ENCODE measurements at places on chromosomes 13 and 19.

GRCh38 chr19:4983346-4984105, 14.6 kb downstream of the KDM4B start:
- DNase-seq = no peak

DNA sequence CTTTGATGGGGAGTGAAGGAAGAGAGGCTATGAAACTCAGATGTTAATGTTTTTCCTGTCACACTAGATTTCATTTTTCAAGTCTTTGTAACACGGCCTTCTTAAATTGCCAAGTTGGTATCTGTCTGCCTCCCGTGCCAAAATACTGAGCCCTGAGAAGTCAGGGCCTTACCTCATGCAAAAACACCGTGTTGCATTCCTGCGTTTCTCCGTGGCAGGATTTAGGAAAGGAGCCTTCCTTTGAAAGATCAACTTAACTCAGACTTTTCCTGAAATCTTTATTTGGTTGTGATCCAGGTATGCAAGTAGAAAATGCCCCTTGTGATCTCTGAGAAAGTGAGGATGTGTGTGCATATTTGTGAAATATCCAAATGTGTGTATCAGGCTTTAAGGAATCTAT, 1291.0 kb upstream of the SLC10A2 start:
- DNase-seq = no peak

- no peak for DNase-seq
Measured at GRCh38 chr19:39251846-39252245, 3.2 kb upstream of the IFNL4 start.

- no peak for DNase-seq
Measured at GRCh38 chr13:33968520-33969507, 150.9 kb downstream of the RFC3 start.

- no peak for DNase-seq
Measured at GRCh38 chr13:36151591-36151990, 20.4 kb upstream of the DCLK1 start.

DNA sequence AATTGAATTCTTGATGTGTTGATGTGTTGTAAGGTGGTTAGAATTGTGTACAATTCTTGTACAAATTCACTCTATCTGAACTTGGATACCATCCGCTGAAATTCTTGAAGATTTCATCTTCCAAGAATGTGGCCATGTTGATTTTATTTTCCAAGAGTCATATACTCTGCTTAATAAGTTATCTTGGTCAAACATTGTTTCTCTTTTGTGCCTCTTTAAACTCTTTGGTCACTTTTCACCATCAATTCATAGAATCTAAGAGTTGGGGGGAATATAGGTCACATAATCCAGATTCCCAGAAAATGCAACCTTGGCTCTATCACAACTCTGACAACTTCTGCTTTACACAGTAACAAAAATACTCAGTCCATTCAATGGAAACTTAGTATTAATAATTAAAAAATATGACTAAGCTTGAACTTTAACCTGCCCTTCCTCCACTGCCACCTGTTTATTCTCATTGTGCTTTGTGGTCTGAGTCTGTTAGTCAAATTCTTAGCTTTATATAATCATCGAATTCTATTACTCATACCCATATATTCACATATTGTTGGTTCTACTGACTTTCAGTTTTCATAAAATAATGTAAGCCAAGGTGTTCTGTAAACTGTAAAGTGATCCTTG, 373.2 kb downstream of the LMO7 start:
- no peak for DNase-seq

DNA sequence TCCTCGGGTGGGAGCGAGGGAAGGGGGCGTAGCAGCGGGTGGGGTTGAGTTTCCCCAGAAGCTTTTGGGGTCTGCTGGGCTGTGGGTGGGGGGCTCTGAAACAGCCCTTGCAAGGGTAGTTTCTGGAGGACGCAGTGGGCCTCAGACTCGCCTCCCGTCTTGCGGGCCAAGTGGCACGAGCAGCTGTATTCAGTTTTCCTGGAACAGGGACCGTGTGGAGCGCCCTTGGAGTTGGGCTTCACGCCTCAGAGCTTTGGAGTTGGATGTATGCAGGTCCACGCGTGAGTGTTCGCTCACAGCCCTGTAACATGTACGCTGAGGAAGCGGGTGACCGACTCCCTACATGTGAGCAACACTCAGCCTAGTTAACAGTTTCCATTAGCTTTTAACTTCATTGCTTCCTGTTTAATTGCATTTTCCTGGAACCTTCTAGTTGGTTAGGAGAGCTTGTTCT, 603 bp downstream of the TM9SF2 start:
- DNase-seq = peak; percentile 18

- no peak for DNase-seq
Measured at GRCh38 chr19:38644719-38645118, 2.7 kb upstream of the ACTN4 start.

GRCh38 chr19:30812099-30812678, 440.0 kb downstream of the ZNF536 start:
- DNase-seq = no peak

GRCh38 chr13:59893266-59893665, 270.5 kb downstream of the DIAPH3 start:
- DNase-seq = no peak

DNA sequence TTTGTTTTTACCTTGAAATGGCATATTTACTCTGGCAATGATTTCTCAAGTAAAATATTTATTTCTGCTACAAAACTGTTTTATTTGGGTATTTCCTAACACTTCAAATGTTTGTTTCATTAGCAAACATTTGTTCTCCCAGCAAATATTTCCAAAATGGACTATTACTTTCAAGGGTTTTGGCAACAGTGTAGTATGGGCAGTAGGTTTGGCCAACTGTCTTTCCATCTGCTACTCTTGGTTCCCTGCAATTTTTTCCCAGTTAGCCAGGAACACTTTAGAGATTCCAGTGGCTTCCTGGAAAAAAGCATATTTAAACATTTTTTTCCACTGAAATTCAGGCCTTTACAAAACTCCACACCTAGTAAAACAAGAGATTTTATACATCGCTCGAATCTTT, 466.6 kb downstream of the SLITRK6 start:
- DNase-seq = no peak

GRCh38 chr13:111960152-111960772, 106.7 kb upstream of the SOX1 start:
- DNase-seq = no peak

GRCh38 chr19:6378486-6378885, 2.8 kb upstream of the PSPN start:
- no peak for DNase-seq

DNA sequence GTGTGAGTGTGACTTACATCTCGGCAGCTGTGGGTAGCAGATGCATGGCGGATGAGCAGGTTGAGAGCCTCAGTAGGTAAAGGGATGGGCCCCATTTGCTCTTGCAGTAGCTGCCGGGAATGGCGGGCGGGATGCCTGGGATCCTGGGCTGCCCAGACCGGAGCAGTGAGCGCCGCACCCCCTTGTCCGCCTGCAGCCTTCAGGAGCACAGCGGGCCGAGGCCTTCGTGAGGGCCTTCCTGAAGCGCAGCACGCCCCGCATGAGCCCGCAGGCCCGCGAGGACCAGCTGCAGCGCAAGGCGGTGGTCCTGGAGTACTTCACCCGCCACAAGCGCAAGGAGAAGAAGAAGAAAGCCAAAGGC, 4.1 kb downstream of the POP4 start:
- no peak for DNase-seq

GRCh38 chr13:24287748-24288287, 21.6 kb upstream of the C1QTNF9 start:
- no peak for DNase-seq

GRCh38 chr19:2783781-2784145, 690 bp upstream of the SGTA start:
- DNase-seq = no peak

DNA sequence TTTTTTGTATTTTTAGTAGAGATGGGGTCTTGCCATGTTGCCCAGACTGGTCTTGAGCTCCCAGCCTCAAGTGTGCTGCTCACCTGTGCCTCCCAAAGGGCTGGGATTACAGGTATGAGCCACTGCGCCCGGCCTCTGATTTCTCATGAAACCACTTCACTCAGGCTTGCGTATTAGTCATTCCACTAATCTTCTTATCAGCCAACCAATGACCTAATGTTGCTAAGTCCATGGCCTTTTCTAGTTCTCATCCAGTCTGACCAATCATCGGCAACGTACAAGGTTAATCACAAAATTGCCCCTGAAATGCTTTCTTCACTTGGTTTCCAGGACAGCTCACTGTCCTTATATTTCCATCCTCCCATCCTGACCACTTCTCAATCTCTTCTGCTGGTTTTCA, 605.3 kb upstream of the SLC10A2 start:
- no peak for DNase-seq

DNA sequence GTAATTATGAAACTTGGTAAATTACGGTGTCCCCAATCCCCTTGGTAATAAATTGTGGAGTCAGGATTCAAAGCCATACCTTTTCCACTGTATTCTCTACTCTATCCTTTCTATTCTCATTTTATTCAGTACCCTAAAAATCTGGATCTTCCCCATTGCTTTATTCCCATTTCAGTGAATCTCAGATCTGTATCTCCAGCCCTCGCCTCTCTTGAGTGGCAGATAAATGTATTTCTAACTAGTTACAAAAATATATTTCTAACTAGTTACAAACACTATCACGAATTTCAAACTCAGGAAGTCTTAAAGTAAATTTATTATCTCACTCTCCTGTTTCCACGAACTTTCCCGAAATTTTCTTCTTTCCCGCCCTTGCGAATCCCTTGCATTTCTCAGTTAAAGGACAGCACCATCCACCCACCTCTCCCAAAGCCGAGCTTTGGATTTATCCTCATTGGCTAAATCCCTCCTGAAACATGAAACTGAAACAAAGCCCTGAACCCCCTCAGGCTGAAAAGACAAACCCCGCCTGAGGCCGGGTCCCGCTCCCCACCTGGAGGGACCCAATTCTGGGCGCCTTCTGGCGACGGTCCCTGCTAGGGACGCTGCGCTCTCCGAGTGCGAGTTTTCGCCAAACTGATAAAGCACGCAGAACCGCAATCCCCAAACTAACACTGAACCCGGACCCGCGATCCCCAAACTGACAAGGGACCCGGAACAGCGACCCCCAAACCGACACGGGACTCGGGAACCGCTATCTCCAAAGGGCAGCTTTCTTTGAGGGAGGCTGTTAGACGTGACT, 164.3 kb upstream of the PABPC3 start:
- DNase-seq = no peak

DNA sequence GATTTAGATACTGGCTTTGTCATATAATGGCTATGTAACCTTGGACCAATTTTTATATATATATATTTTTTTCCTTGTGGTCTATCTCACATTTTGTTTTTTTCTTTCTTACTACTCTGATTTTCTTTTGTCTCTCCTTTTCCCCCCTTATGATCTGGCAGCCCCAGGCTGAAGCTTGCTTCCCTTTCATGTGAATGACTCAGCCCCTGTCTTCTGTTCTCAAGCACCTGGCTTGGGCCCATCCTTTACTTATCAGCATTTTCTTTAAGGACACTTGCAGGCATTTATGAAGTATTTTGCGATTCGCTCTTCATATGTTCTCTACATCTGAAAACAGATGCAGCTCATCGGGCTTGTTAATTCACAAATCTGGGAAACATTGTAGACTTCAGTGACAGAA, 163.6 kb downstream of the SPRY2 start:
- no peak for DNase-seq

- DNase-seq = no peak
Measured at GRCh38 chr19:7734220-7735203, 2.6 kb upstream of the CLEC4G start.

DNA sequence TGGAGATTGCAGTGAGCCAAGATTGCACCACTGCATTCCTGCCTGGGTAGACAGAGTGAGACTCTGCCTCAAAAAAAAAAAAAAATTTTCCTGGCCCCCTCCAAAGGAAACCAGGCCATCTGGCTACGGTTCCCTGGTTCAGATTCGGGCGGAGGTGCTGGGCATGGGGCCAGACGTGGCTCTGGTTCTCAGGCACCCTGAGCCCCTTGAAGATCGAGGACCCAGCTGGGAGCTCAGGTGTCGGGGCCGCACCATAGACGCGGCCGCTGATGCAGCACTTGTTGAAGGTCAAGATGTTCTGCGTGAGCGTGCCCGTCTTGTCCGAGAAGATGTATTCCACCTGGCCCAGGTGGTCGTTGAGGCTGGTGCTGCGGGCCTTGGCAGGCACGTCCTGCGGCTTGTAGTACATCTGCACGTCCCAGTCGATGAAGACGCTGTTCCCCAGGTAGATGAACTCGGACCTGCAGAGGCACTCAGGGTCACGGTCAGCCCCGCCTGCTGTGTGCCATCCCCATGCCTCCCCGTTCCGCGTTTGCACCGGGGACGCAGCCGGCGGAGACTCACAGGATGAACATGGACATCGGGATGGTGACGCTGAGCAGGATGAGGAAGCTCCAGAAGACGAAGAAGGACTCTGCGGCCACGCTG, 12.3 kb downstream of the ATP8B3 start:
- no peak for DNase-seq

DNA sequence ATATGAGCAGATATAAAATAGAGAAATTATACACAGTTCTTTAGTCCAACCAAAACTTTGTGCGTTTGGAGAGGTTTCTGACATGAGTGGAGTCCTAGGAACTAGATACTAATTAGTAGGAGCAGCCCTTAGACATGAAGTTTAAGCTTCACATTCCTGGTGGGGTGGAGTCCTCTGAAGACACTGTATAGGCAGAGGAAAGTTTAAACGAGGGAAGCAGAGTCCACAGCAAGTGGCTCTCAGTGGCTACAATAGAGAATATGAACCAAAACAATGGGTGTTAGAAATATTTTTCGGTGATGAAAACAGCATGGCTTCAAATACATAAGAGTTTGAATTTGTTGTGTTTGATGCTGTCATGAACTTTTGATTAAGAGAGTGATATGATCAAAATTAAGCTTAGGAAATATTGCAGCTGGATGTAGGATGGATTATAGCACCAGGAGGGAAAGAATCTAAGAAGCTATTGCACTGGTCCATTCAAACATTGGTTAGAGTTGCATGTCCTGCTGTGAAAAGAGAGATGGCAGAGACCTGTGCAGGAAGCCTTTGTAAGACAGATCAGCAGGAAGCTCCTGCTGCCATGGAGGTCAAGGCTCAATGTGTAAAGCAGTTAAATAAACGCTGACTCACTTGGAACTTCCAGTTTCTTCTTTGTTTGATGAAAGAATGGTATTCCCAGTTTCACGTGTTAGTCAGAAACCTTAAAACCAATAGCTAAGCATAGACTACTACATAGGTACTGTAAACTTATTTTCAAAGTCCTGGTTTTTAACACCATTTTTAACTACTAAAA, 175.2 kb downstream of the TDRD3 start:
- DNase-seq = no peak

DNA sequence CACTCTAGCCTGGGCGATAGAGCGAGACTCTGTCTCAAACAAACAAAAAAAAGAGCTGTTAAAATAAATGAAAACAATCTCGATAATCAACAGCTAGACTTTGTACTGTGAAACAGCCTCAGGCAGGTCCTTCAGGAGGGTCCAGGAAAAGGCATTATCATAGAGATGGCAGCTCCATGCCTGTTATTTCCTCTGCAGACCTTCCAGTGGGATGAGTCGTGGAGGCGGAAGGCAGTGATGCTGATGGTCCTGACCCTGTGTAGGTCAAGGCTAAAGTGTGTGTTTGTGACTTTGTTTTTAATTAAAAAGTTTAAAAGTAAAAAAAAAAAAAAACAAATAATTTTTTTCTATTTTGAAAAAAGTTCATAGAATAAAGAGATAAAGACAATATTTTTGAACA, 117.4 kb downstream of the TNFRSF19 start:
- DNase-seq = no peak

GRCh38 chr13:20716951-20717350, 13.5 kb downstream of the IL17D start:
- no peak for DNase-seq

Data from endothelial cell (in vitro differentiated cells).